CD4-positive, alpha-beta T cell treated with Interferon gamma for 1 hour (primary cell): ENCODE measurements at places on chromosomes 6 and 20.

DNA sequence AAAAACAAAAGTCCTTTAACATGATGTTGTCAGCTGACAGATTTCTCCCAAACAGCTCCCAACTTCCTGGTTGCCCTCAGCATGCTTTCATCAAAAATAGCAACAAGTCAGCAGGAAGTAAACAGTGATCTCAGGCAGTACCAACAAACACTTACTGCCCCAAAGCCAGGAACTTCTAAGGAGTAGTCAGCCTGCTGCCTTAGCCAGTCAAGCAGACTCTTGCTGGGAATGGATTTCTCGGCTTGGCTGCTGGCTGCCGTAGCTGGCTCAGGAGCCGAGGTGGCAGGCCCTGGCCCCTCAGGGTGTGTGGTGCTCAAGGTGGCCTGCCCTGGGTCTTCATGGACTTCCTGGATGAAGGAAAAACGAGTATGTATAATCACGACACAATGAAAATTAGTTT lies 46.6 kb upstream of the EMILIN3 start:
- DNase-seq = no peak

DNA sequence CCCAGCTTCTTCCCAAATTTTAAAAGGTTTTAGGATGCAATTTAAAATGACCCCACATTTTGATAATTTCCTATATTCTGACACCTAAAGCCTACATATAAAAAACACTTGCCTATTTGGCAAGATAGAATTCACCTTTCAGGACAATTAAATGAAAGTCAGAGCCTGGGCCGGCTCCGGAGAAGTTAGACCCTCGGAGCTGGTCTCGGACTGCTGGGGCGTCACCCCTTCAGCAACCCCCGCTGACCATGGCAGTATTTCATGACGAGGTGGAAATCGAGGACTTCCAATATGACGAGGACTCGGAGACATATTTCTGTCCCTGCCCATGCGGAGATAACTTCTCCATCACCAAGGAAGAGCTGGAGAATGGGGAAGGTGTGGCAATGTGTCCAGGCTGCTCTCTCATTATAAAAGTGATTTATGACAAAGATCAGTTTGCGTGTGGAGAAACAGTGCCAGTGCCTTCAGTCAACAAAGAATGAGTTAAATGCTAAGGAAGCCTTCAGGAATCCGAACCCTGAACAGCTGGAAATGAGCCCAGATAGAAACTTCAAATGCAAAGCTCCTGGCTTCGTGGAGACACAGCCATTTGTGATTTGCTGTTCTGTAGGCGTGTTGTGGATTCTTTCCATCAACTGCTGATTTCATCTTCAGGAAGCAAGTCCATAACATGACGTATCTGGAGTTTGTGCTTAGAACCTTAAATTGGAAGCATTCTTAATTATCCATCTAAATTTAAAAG lies 16.0 kb downstream of the TCFL5 start:
- no peak for DNase-seq

- no peak for DNase-seq
Measured at GRCh38 chr20:5214826-5215225, 88.0 kb downstream of the CDS2 start.

- DNase-seq = no peak
Measured at GRCh38 chr6:64683682-64684081, 1023.3 kb downstream of the EYS start.

GRCh38 chr20:32110173-32110704 lies 725 bp downstream of the TM9SF4 start:
- no peak for DNase-seq

DNA sequence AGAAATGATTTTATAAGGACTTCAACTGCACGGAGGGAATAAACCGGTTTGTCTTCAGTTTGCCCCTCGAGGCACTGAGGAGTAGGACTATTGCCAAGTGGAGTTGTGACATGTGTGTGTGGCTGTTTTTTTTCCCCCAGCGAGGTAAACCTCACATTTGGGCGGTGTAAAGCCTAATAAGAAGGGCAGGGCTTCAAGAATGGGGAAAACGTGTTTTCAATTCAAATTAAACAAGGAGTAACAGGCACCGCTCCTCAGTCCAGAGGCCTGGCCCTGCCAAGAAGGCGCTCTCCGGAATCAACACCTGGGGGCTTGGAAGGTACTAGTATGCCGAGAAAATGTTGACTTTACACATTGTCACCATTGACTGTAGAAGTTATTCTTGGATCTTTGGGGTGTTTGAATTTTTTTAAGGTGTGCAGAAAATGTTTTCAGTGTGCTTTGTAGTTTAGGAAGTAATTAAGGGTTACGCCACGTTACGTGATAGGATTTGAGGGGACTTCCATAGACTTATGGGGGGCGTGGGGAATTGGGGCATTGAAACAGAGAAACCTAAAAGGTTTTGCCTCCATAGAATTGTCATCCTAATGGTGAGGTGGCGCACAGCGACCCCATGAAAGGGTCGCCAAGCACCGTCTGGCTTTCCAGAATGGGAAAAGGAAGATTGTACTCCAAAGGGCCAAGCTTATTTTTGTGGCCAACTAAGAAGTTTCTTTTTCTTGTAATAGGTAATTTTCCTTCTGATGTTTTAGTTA lies 791 bp downstream of the ADGRG6 start:
- DNase-seq = no peak

DNA sequence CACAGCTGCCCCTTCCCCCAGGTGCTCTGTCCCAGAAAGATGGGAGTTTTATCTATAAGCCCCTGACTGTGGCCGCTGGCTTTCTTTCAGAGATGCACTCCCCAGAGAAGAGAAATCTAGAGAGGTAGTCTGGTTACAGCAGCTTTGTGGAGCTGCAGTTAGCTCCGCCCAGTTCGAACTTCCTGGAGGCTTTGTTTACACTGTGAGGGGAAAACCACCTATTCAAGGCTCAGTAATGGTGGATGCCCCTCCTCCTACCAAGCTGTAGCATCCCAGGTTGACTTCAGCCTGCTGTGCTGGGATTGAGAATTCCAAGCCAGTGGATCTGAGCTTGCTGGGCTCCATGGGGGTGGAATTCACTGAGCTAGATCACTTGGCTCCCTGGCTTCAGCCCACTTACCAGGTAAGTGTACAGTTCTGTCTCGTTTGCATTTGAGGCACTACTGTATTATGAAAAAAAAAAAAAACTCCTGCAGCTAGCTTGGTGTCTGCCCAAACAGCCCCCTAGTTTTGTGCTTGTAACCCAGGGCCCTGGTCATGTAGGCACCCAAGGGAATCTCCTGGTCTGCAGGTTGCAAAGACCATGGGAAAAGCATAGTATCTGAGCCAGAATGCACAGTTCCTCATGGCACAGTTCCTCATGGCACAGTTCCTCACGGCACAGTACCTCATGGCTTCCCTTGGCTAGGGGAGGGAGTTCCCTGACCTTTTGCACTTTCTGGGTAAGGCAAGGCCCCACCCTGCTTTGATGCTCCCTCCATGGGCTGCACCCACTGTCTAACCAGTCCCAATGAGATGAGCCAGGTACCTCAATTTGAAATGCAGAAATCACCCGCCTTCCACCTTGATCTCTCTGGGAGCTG lies 275.0 kb downstream of the CENPW start:
- DNase-seq = no peak

GRCh38 chr20:62707276-62707920 lies 1.2 kb upstream of the NTSR1 start:
- DNase-seq = no peak

- DNase-seq = no peak
Measured at GRCh38 chr6:164408868-164409267, 900.5 kb downstream of the C6orf118 start.

DNA sequence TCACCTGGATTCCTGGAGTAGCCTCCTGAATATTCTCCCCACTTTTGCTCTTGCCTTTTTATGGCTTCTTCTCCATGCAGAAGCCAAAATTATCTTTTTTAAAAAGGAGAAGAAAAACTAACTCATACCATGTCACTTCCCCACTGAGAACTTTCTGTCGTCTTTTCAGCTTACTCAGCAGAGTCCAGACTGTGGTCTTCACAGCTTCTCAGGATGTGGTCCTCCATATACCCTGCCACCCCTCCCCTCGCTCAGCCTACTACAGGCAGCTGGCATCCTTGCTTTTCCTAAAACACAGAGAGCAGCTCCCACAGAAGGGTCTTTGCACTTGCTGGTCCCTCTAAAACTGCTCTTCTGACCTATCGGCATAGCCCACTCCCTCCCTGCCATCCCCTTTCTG lies 89.4 kb upstream of the ISM1 start:
- DNase-seq = no peak

GRCh38 chr6:80003826-80004172 lies 650 bp upstream of the TTK start:
- peak; percentile 32 for DNase-seq

GRCh38 chr6:25254671-25255070 lies 24.5 kb upstream of the CARMIL1 start:
- no peak for DNase-seq

DNA sequence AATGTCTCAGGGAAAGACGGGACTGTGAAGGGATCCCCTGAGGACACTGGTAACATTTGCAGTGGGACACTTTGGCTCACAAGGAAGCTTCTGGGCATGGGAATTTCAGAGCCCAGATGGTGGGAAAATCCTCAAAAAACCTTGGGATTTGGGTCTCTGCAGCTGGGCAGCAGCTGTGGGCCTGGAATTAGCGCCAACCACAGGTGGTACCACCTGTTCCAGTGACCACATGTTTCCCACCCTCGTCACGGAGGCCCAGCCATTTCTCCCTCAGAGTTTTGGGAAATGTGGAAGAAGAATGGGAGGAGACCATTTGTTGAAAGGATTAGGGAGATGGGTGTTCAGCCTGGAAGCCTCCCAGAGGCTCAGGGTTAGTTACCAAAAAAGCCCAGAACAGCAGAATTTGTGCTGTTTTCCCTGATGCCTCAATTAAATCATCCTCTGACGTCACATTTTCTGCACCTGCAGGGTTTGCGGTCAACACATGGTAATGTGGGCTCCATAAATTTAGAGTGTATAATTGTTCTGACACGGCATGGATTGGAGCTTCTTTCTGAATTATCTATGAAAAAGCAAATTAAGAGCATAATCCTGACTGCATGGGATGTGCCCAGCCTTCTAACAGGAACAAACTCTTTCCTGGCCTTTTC lies 34.4 kb downstream of the EDN3 start:
- no peak for DNase-seq

GRCh38 chr20:41162396-41162795 lies 25.1 kb downstream of the PLCG1 start:
- no peak for DNase-seq
